LHCN-M2 (cell line): ENCODE measurements at places on chromosomes 3 and 15. TPM values are rescaled to one million over a fixed set of nuclear protein-coding genes. Genes with fewer than 3 reads are reported as not detected.

ADGRG7 gene
- not detected in 2 replicates for total RNA-seq

IL5RA gene
- not detected in 2 replicates for total RNA-seq

MFN1 gene
- 38.3 and 46.0 TPM in 2 replicates for total RNA-seq

CD200R1 gene
- total RNA-seq = not detected in 2 replicates

C3orf20 gene
- total RNA-seq = not detected in 2 replicates

CELF6 gene
- 0.38 and 0.46 TPM in 2 replicates for total RNA-seq

ZNF385D gene
- 3.9 and 10.6 TPM in 2 replicates for total RNA-seq

FOXB1 gene
- total RNA-seq = not detected in 2 replicates

PROK2 gene
- not detected in 2 replicates for total RNA-seq

PLAAT1 gene
- total RNA-seq = not detected in 2 replicates

DPH3 gene
- 21.7 and 26.9 TPM in 2 replicates for total RNA-seq

ZNF774 gene
- total RNA-seq = 0.75 and 0.77 TPM in 2 replicates

PGBD4 gene
- 1.7 and 1.9 TPM in 2 replicates for total RNA-seq

ARHGAP31 gene
- total RNA-seq = 7.7 and 8.3 TPM in 2 replicates

RTP1 gene
- not detected in 2 replicates for total RNA-seq

GOLGA8B gene
- 21.3 and 31.9 TPM in 2 replicates for total RNA-seq

GRCh38 chr15:88606070-88606794, 14.9 kb upstream of the AEN start:
- DNase-seq = no peak

DNA sequence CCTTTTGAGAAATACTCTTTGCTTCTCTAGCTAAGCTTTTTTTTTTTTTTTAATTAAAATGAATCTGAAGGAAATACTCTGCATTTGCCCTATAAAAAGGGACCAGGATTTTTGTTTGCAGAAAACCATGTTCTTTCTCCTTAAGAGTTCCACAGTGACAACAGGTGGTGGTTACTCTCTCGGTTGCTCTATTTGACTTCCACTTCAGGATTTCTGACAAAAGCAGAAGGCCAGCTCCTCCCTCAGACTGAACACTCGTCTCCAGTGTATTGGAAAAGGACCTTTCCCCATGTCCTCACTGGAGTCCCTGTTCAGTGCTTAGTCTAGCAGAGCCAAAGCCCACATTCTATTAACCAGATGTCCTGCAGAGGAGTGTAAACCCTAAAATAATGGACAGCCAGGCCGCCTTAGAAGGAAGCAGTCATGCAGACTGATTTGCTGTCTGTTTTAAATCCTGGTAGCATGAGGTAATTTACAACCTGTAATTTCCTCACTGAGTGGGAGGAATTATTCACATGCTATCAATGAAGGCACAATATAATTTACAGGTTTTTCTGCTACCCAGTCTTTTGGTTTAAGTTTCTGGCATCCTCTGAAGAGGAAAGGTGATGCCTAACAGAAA, 599.3 kb downstream of the PYDC2 start:
- DNase-seq = no peak

GRCh38 chr15:39479911-39480310, 101.0 kb upstream of the THBS1 start:
- DNase-seq = peak; percentile 84

- no peak for DNase-seq
These were observed 228.5 kb downstream of the ZBBX start for GRCh38 chr3:167151636-167152035.

DNA sequence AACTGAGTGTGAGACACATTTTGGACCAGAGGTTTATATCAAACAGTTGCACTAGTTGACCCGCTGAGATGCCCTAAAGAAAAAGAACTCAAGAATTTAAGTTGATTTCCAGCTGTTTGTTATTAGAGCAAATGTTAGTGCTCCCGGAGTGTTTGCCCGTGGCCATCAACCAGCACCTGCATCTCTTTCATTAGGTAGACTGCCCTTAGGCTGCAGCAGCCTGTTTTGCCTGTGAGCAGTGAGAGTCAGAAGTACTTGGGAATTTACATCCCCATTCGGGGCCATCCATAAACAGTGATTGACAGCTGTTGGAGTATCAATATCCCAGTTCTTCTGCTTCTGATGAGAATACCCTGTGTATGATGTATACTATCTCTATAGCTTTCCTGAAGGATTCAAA, 492.6 kb downstream of the RBMS3 start:
- DNase-seq = no peak

- DNase-seq = peak; percentile 3
These were observed 38.0 kb downstream of the ARRDC4 start for GRCh38 chr15:97998307-97999071.

DNA sequence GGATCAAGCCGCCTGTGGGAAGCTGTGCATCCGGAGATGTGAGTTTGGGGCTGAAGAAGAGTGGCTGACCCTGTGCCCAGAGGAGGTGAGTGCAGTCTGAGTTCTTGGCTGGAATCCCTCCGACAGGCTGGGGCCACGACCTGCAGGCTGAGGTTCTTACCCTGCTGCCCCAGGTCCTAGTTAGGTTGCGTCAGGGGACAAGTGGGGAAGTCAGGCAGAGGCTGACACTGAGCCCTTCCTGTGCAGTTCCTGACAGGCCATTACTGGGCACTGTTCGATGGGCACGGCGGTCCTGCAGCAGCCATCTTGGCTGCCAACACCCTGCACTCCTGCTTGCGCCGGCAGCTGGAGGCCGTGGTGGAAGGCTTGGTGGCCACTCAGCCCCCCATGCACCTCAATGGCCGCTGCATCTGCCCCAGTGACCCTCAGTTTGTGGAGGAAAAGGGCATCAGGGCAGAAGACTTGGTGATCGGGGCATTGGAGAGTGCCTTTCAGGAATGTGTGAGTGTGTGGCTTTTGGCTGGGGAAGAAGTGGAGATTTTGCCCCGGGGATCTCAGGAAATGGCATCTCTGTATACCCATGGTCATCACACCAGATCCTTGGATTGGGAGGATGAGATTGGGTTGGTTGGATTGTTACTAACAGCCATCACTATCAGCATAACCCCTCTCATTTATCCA, 1.3 kb downstream of the PPM1M start:
- no peak for DNase-seq

GRCh38 chr3:183775781-183776180, 49.6 kb downstream of the MAP6D1 start:
- no peak for DNase-seq

DNA sequence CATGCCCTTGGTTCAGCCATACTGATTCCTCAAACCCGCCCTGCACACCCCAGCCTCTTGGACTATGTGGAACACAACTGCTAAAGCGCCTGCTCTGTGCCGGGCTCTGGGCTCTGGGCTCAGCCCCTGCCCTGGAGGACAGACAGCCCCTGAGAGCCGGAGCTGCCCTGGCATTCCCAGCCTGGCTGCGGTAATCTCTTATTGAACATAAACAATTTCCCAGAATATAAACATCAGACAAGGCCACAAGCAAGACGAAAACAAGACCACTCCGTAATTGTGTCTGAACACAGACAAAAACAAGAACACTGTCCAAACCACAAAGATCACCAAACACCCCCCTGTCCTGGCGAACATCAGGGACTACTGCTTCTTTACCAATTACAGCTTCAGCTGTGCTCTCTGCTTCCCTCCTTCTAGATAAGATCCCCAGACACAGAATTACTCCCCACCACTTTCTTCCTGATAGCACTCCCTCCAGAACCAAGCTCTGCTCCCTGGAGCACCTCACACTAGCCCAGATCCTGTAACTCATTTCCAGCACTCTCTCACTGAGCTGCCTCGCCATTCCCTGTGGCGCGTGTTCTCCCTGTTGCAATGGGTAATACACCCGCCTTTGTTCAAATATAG, 57.1 kb upstream of the TLE3 start:
- DNase-seq = no peak

- DNase-seq = no peak
These were observed 82.2 kb downstream of the SSR3 start for GRCh38 chr3:156472684-156473083.

DNA sequence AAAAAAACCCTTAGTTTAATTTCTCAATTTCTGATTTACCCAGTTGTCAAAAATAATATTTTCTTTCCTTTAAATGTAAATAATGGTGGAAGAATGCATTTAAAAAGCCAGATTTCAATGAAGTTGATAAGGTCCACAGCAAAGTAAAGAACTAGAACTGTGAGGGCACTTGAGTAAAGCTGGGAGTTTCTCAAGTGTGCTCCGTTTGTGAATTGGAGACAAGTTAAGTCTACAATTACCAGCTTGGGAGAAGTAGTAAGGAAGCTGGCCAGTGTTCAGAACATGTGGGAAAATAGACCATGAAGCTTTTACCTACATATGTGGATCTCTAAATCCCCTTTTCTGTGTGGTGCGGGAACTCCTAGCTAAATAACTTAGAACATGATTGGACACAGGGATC, 239.4 kb downstream of the OXSM start:
- no peak for DNase-seq

DNA sequence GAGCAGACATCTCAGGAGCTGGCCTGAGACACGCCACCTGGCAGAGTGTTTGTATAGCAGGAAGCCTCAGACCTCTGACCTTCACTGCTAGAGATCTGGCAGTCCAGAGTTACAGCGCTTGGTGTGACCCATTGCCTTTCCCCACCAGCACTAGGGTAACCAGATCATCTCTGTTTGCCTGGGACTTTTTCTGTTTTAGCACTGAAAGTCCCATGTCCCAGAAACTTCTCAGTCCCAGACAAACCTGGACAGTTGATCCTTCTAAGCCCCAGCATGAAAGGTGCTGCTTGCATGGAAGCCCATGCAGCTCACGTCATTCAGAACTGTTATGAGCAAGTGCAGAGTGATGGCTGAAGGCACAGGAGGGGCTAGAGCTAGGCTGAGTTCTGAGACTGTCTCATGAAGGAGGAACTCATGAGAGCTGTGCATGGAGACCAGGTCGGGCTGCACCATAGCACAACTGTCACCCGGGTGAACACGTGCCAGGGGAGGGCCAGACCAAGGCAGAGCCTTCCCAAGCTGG, 18.2 kb upstream of the AHSG start:
- DNase-seq = no peak

DNA sequence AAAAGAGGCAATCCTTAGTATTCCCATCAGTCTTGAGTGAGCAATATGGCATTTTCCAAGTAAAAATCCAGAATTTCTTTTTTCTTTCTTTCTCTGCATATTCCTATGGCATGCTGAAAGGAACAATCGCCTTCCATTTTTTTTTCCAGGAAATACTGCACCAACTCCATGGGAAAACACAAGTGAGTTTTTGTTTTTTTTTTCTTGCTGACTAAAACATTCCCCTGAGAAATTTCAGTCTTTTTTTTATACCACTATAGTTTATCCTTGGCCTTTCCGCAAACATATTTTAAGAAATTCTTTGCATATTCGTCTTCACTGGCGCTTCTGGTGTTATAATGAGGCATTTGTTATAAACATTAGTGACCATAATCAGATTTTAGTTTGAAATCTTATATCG, 429.6 kb upstream of the MDFIC2 start:
- DNase-seq = no peak

GRCh38 chr3:37645517-37646380, 215.9 kb upstream of the CTDSPL start:
- DNase-seq = no peak

DNA sequence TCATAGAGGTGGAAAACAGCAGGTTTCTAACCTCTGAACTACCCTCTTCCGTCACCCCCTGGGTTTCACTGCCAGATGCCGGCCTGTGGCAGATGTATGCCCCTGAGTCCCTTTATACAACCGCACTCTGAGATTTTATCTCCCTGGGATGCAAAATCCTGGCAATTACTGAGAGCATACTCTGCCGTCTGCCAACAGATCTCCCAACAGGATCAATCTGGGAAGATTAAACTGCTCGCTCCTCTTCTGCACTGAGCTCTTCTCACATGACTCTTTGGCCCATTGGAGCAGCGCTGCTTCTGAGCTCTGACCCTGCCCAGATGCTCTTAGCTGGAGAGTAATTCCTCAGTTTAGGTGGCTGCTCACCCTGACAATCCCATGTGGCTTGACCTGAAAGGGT, 133.2 kb downstream of the LIPC start:
- DNase-seq = no peak

DNA sequence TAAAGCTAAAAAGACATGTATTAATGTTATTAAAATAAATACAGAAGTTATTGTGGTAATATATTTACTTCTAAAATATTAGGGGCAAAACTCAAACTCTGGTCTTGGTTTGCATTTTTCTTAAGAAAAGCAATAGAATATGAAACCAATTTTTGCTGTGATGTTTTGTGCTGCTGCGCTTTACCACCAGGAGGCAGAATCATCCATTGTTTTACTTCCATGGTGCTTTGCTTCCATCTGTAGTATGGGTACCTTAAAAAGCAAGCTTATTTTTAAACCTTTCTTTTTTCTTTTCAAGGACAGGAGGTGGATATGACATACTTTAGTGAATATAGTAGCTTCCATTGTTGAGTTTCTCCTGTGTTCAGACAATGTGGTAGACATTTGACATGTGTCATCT, 46.6 kb upstream of the MRPL3 start:
- peak; percentile 12 for DNase-seq

DNA sequence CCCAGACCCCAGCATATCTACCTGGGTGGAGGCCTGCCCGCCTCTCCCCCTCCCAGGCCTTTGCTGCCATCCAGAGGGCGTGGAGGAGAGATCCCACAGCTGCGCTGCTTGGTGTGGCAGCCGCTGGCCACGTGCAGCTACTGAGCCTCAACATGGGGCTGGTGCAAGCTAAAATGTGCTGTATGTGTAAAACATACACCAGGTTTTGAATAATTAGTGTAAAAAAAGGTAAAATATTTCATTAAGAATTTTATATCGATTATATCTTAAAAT, 95.8 kb downstream of the SEC22A start:
- DNase-seq = no peak

GRCh38 chr15:64193971-64194370, 31.1 kb upstream of the PPIB start:
- no peak for DNase-seq

GRCh38 chr3:45496555-45496954, 98.0 kb upstream of the LIMD1 start:
- peak; percentile 97 for DNase-seq

GRCh38 chr3:31013090-31013489, 118.6 kb upstream of the GADL1 start:
- DNase-seq = no peak

DNA sequence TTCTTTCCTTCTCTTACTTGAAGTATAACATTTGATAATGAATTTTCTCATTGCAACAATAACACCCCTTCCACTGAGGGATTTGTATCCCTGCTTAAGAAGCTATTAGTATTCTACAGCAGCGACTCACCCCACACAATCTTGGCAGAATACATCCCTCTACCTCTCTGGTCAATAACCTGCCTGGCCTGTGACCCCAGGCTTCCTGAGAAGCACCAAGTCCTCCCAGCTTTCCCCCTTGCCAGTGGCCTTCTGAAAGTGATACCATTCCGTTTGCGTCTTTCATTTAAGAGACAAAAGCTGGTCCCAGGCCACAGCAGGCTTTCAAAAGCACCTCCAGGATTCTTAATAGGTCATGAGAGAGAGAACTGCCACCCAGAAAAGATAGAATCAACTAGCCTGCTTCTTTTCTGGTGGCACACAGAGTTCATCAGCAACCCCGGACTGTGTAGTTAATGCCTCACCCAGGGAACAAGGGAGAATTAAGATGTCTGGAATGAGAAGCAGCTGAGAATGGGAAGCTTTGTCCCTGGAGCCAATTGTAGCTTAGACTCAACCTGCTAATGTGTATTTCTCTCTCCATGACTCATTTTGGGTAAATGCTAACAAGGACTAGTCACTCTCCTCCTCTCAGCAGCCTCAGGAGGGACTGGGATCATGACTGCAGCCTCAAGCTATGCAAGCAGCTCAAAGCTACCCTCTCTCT, 101.0 kb upstream of the CPNE4 start:
- DNase-seq = peak; percentile 98
